ENCODE measurements at places on chromosomes 3 and 15.
A peak's percentile ranks its signal among the peaks of the same experiment; 100 is the strongest.

- no peak for DNase-seq
Observed at GRCh38 chr3:62817678-62818077, 57.5 kb downstream of the CADPS start.

DNA sequence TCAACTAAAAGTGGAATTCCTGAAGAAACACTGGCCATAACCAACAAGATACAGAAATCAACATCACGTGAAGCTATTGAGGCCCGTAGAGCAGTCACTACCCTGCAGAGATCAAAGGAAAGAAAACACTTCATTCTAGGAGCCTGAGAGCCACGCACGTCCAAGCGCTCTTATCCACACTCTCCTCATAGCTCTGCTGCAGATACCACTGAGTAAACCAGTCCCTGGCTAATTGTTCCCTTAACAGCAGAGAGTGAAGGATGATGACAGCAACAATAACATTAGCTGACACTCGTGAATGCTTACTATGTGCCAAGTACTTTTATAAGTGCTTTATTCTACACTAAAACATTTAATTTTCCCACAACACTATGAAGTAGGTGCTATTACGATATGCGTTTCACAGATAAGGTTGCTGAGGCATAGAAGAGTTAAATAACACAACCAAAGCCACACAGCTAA, 271.0 kb upstream of the GADL1 start:
- no peak for DNase-seq

DNA sequence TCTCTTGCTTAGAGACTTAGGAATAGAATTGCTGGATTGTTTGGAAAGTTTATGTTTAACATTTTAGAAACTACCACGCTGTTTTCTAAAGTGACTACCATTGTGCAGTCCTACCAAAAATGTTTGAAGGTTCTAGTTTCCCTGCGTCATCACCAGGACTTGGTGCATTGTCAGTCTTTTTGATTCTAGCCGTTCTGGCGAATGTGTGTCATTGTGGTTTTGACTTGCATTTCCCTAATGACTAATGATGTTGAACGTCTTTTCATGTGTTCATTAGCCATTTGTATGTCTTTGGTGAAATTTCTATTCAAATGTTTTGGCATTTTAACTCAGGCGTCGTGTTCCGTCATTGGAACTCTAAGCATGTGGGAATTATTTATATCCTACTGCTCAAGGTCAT, 58.0 kb downstream of the CHD2 start:
- DNase-seq, result peak; percentile 39

- peak; percentile 45 for DNase-seq
Observed at GRCh38 chr3:171133337-171133736, 106.8 kb upstream of the SLC2A2 start.

- DNase-seq, result no peak
Observed at GRCh38 chr15:74610302-74610951, 5.2 kb upstream of the CLK3 start.
